ENCODE measurements at places on chromosomes 2 and 18. TPM values are rescaled to one million over a fixed set of nuclear protein-coding genes. Genes with fewer than 3 reads are reported as not detected.

DNA sequence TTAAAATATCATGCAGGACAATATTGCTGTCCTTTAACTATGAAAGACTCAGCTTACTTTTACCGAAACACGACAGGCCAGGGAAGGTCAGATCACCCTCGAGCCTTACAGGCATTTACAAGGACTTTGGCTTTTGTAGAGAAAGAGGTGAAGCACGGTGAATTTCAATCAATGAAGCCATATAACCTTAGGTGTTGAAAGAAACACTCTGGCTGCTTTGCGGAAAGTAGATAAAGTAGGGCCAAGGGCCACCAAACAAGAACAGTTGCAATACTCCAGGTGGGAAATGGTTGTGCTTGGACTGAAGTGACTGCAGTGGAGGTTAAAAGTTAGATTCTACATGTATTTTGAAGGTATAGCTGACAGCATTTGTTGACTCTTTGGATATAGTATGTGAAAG, 80.5 kb downstream of the CERKL start:
- no peak overlapping the region for H3K27ac ChIP-seq
- no peak for DNase-seq
- H3K4me3 ChIP-seq, result no peak overlapping the region

VAMP8 gene
- 17.4 TPM for total RNA-seq

PID1 gene
- total RNA-seq, result 4.0 TPM

GRCh38 chr2:126902152-126902835, 3.6 kb downstream of the TEX51 start:
- H3K27ac ChIP-seq, result no peak overlapping the region
- no peak for DNase-seq
- no peaks in the 10 kb centered on the region for H3K27me3 ChIP-seq
- H3K4me3 ChIP-seq, result no peak overlapping the region
- no peaks in the 10 kb centered on the region for H3K4me1 ChIP-seq

- no peak overlapping the region for H3K4me3 ChIP-seq
- DNase-seq, result peak; percentile 90
- no peaks in the 10 kb centered on the region for H3K27me3 ChIP-seq
- no peak overlapping the region for H3K27ac ChIP-seq
- H3K4me1 ChIP-seq, result peaks cover 36% of the 10 kb centered on the region
- H3K36me3 ChIP-seq, result no peaks in the 10 kb centered on the region
Observed at GRCh38 chr2:7427293-7428060, 510.3 kb downstream of the RNF144A start.

DNA sequence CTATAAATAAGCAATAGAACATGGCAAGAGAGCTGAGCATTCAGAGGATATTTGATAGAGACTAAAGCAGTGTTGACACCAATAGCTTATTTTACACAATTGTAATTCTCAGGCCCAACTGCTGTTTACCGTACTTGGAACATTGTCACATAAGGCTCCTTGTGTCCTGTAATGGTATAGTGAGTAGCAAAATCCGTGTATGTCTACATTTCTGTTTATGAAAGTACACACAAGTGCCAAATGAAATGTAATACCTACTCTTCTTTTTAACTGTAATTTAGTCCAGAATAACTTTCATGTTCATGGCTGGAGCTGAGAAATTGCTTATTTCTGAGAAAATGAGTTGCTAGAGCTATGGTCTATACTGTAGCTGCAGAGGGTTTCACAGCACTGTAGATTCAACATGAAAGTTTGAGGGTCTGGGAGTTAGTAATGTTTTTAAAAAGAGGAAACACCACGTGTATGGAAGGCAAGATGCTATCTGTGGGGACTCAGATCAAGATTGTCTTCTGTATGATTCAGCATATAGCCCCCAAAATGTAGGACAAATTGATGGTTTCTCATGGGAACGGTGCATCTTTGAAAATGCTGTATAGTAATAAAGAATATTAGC, 110.2 kb upstream of the NOSTRIN start:
- no peak for DNase-seq
- H3K27me3 ChIP-seq, result no peaks in the 10 kb centered on the region
- no peak overlapping the region for H3K27ac ChIP-seq
- no peak overlapping the region for H3K4me3 ChIP-seq
- no peaks in the 10 kb centered on the region for H3K4me1 ChIP-seq

DNA sequence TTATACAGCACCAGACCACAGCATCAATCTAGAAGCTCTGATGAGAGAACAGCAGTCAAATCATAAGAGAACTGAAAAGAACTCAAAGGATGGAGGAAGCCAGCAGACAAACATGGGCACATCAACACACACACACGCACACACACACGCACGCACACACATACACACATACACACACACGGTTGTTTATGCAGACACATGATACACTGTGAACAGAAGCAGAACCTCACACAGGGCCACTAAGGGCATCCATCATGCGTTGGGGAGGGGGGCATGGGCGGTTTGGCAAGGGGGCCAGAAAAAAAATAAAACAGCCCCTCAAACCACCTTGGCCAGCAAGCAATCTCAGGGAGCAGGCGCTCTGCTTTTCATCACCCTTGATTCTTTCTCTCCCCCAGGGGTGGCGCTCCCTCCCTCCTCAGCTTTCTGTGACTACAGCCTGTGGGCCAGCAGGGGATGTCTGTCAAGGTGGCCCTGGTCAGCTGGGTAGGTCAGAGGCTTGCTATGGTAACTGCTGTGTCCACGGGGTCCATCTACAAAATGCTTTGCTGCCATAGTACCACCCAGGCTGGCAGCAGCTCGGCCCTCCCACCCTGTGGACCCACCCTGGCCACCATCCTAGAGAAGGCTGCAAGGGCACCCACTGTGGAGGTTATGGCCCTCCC, 318.0 kb downstream of the CELF4 start:
- no peak overlapping the region for H3K4me3 ChIP-seq
- H3K27me3 ChIP-seq, result peaks cover 43% of the 10 kb centered on the region
- DNase-seq, result peak; percentile 29
- H3K36me3 ChIP-seq, result no peaks in the 10 kb centered on the region
- H3K4me1 ChIP-seq, result no peaks in the 10 kb centered on the region
- H3K27ac ChIP-seq, result no peak overlapping the region

DNA sequence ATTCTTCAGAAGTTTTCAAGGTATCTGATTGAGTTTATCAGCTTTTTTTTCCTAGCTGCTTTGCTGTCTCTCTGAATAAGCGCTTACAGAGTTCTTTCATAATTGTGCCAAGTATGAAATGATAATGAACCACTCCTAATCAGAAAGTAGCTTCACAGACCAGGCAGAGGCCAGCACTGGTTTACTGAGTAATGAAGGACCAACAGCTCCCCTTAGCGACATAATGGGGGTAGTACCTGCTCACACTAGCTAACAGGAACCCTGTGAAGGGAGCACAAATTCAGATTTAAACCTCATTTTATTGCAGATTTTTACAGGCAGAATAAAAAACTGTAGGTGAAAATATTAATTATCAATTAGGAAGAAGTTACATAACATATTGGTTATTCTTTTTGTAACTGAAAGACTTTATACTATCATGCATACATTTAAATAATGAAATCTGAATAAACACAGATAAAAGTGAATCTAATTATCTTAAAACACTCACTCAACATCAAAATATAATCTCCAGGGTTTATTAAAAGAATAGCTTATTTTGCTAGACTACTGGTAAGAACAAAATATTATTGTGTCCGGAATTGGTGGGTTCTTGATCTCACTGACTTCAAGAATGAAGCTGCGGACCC, 53.7 kb upstream of the LRRC30 start:
- H3K36me3 ChIP-seq, result no peaks in the 10 kb centered on the region
- DNase-seq, result peak; percentile 72
- no peak overlapping the region for H3K27ac ChIP-seq
- no peak overlapping the region for H3K4me3 ChIP-seq

IL36B gene
- not detected for total RNA-seq

GRCh38 chr2:46545015-46545839, 65.9 kb downstream of the TMEM247 start:
- H3K36me3 ChIP-seq, result no peaks in the 10 kb centered on the region
- no peak overlapping the region for H3K27ac ChIP-seq
- peaks cover 11% of the 10 kb centered on the region for H3K4me1 ChIP-seq

PDIA6 gene
- total RNA-seq, result 374 TPM

DNA sequence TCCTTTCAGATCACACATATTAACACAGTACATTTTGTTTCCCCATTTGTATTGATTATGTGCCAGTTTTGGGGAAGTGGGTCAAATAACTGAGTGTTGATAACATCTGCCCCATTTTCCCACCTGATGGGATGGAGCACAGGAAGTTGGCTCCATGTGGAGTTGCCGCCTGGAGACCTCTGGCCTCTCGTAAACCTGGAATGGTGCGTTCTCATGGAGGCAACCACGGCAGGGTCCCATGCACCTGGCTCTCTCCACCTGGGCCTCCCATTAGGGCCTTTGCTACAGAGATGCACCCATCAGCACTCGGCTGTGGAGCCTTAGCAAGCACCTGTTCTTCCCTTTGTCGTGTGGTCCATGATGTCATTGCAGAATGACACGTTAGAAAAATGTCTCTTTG, 130.6 kb downstream of the MBP start:
- no peaks in the 10 kb centered on the region for H3K27me3 ChIP-seq
- no peaks in the 10 kb centered on the region for H3K36me3 ChIP-seq
- peaks cover under 1% of the 10 kb centered on the region for H3K4me1 ChIP-seq
- no peak overlapping the region for H3K4me3 ChIP-seq

DNA sequence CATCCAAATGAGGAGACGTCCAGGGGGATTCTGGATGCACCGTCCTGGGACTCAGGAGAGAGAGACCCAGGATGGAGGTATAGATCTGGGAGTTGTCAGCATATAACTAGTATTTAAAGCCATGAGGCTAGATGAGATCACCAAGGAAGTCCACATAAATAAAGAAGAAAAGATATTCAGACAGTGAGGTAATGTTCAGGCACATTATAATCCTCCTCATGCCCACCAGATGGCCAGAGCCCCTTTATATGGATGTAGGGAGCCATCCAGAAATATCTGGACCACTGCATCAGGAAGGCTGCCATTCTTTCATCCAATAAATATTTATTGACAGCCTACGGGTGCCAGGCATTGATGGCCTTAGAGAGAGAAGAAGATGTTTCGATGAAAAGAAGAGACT, 21.2 kb upstream of the NCKAP5 start:
- no peaks in the 10 kb centered on the region for H3K27me3 ChIP-seq
- no peaks in the 10 kb centered on the region for H3K36me3 ChIP-seq
- no peak for DNase-seq
- no peak overlapping the region for H3K4me3 ChIP-seq

AFF3 gene
- total RNA-seq, result 5.9 TPM

- DNase-seq, result no peak
- H3K4me3 ChIP-seq, result no peak overlapping the region
- no peaks in the 10 kb centered on the region for H3K36me3 ChIP-seq
- no peaks in the 10 kb centered on the region for H3K27me3 ChIP-seq
Observed at GRCh38 chr18:12851716-12852115, 32.3 kb downstream of the PTPN2 start.

ANKZF1 gene
- total RNA-seq, result 61.9 TPM

SPOPL gene
- total RNA-seq, result 13.5 TPM

FBXO41 gene
- total RNA-seq, result 16.5 TPM

DNA sequence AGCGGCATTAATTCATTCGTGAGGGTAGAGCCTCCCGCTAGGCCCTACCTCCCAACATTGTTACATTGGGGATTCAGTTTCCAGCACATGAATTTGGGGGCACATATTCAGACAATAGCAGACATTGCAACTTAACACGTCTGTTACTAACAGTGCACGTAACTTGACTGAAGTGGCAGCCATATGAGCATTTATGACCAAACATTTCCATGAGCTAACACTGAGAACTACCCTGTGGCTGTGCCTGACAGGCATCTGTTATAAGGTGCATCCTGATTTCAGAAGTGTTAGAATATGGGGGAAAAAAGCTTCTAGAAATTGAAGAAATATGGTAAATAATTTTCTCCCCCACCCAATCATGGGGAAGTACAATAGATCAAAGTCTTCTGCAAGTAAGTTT, 24.5 kb downstream of the MALT1 start:
- no peak overlapping the region for H3K27ac ChIP-seq
- DNase-seq, result no peak
- no peaks in the 10 kb centered on the region for H3K36me3 ChIP-seq
- no peak overlapping the region for H3K4me3 ChIP-seq
- no peaks in the 10 kb centered on the region for H3K27me3 ChIP-seq

DNA sequence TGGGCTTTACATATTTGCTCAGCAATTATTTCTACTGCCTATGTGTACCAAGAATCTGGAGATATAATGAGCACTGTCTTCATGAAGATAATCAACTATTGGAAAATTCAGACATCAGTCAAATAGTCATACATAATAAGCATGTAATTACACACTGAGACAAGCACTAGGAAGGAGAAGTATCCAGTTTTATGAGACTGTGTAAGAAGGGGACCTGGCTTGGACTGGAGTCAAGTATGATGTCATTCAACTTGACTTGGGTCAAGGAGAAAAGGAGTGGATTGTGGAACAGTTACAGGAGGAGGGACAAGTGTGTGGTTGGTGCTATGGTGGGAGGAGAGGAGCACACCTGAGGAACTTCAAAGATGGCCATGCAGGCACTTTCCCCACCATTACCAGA, 419.8 kb upstream of the TRIB2 start:
- no peaks in the 10 kb centered on the region for H3K36me3 ChIP-seq
- H3K4me3 ChIP-seq, result no peak overlapping the region
- H3K27me3 ChIP-seq, result no peaks in the 10 kb centered on the region

- H3K27ac ChIP-seq, result no peak overlapping the region
- H3K27me3 ChIP-seq, result no peaks in the 10 kb centered on the region
- no peak for DNase-seq
- no peaks in the 10 kb centered on the region for H3K36me3 ChIP-seq
- H3K4me3 ChIP-seq, result no peak overlapping the region
Observed at GRCh38 chr2:20933714-20934113, 110.2 kb downstream of the APOB start.

GRCh38 chr2:216604458-216604857, 28.8 kb upstream of the IGFBP2 start:
- H3K4me3 ChIP-seq, result no peak overlapping the region
- H3K36me3 ChIP-seq, result no peaks in the 10 kb centered on the region
- H3K27ac ChIP-seq, result no peak overlapping the region
- H3K4me1 ChIP-seq, result peaks cover 13% of the 10 kb centered on the region
- DNase-seq, result no peak
- H3K27me3 ChIP-seq, result peaks cover 12% of the 10 kb centered on the region

GRCh38 chr2:216075510-216076485, 5.8 kb downstream of the PECR start:
- DNase-seq, result no peak
- H3K27ac ChIP-seq, result peak overlapping the region; percentile 66
- H3K4me3 ChIP-seq, result no peak overlapping the region
- no peaks in the 10 kb centered on the region for H3K27me3 ChIP-seq
- 0 out of 2 replicates have a peak, but pooled peaks cover 3% of the 10 kb centered on the region for H3K36me3 ChIP-seq
- H3K4me1 ChIP-seq, result 0 out of 2 replicates have a peak, but pooled peaks cover 3% of the 10 kb centered on the region

DNA sequence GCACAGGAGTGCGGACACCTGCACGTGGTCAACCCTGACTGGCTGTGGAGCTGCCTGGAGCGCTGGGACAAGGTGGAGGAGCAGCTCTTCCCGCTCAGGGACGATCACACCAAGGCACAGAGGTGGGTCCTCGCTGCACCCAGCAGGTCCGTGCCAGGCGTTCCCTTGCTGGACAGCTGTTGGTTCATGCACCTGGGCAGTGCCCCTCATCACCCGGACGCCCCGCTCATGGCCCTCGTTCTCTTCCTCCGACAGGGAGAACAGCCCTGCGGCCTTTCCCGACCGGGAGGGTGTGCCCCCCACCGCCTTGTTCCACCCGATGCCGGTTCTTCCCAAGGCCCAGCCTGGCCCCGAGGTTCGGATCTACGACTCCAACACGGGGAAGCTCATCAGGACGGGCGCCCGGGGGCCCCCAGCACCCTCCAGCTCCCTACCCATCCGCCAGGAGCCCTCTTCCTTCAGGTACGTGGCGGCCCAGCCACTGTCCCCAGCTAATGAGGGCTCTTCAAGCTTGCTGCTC, 38.0 kb downstream of the CTDP1 start:
- no peak overlapping the region for H3K4me3 ChIP-seq
- no peaks in the 10 kb centered on the region for H3K4me1 ChIP-seq
- no peak for DNase-seq

SLC23A3 gene
- total RNA-seq, result not detected

GALNT5 gene
- 0.14 TPM for total RNA-seq
